T-helper 2 cell treated with Interferon-gamma antibody and Interleukin-4, amounts not matched to agents 100 ng/mL and 5 ng/mL, for 36 hours (primary cell): ENCODE measurements at places on chromosomes 1 and 21. TPM values are rescaled to one million over a fixed set of nuclear protein-coding genes. Genes with fewer than 3 reads are reported as not detected.

ASPM gene
- 65.6 and 67.0 TPM in 2 replicates for total RNA-seq

ECM1 gene
- total RNA-seq = 1.2 and 1.6 TPM in 2 replicates

DOP1B gene
- 22.9 and 25.5 TPM in 2 replicates for total RNA-seq

TRIM58 gene
- 2.6 and 2.7 TPM in 2 replicates for total RNA-seq

DMRTA2 gene
- not detected in 2 replicates for total RNA-seq

AADACL3 gene
- not detected in 2 replicates for total RNA-seq

EPHA8 gene
- not detected in 2 replicates for total RNA-seq

GNB1 gene
- total RNA-seq = 383 and 387 TPM in 2 replicates

SPRR2F gene
- not detected in 2 replicates for total RNA-seq

PLA2G2F gene
- total RNA-seq = not detected in 2 replicates

RBBP4 gene
- total RNA-seq = 315 and 316 TPM in 2 replicates

TTC34 gene
- total RNA-seq = 1.3 and 1.7 TPM in 2 replicates

KCNQ4 gene
- total RNA-seq = 0.43 and 0.55 TPM in 2 replicates

LCE3D gene
- total RNA-seq = not detected in 2 replicates

NGF gene
- not detected in 2 replicates for total RNA-seq

PTGFR gene
- not detected in 2 replicates for total RNA-seq

CELA3B gene
- total RNA-seq = not detected in 2 replicates

SPATA46 gene
- total RNA-seq = not detected in 2 replicates

TFF2 gene
- not detected in 2 replicates for total RNA-seq

HS2ST1 gene
- total RNA-seq = 17.1 and 18.7 TPM in 2 replicates

PEF1 gene
- total RNA-seq = 45.7 and 47.9 TPM in 2 replicates

GSTM5 gene
- total RNA-seq = 0.14 and 0.18 TPM in 2 replicates

FNDC5 gene
- not detected in 2 replicates for total RNA-seq

CACHD1 gene
- 0.09 and 0.11 TPM in 2 replicates for total RNA-seq

PRAMEF14 gene
- total RNA-seq = not detected in 2 replicates

PROK1 gene
- total RNA-seq = not detected in 2 replicates

ACOT7 gene
- total RNA-seq = 92.8 and 95.3 TPM in 2 replicates

TMEM54 gene
- not detected in 2 replicates for total RNA-seq

EDARADD gene
- 9.7 and 11.7 TPM in 2 replicates for total RNA-seq
